Suprapubic skin (tissue), 4 donors: ENCODE measurements at places on chromosomes 7 and 10. TPM values are rescaled to one million over a fixed set of nuclear protein-coding genes. Genes with fewer than 3 reads are reported as not detected.

The PRSS2 gene
- not detected for total RNA-seq

The VGF gene
- total RNA-seq: 0.99 TPM

The IL6 gene
- total RNA-seq: 0.80 TPM

The LIPJ gene
- 0.44 TPM for total RNA-seq

The OTUD1 gene
- 23.1 TPM for total RNA-seq

The VIPR2 gene
- not detected for total RNA-seq

GRCh38 chr7:23471106-23471859 is 992 bp upstream of the IGF2BP3 start:
- no peak for DNase-seq

DNA sequence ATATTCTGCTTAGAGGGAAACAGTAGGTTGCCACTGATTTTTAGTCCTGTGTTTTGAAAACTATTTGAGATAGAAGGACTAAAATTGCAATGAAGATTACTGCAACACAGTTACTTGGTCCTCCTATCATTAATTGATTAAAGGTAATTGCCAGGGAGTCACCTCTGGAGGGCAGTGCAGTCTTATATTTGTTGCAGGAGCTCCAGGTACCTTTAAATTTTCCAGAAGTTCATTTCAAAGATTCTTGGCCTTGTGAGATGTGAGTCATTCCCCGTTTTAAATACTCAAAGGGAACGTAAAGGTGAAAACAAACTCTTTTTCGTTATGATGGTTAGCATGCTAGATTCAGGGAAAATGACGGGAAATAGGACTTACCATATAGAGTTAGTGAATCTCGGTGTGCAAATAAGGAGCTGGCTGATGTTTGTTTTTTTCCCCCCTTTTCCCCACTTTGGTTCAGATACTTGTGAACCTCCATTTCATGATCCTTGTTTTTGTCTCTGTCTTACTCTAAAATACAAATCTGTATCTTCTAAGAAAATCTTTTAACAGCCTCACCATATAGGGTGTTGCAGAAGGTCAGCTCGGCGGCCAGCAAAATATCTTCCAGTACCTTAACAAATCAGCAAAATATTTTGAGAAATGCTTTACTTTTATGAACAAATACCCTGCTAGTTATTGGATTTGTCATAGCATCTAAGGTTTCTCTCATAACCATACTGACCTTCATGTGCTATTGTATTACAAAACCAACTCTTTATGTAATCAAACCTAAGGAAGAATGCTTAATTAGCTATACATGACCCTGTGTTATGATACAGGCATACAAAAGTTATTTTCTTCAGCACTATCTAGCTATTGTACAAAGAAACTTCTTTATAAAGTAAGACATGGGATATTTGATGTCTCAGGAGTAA is 143.0 kb upstream of the HDAC9 start:
- no peak for DNase-seq

DNA sequence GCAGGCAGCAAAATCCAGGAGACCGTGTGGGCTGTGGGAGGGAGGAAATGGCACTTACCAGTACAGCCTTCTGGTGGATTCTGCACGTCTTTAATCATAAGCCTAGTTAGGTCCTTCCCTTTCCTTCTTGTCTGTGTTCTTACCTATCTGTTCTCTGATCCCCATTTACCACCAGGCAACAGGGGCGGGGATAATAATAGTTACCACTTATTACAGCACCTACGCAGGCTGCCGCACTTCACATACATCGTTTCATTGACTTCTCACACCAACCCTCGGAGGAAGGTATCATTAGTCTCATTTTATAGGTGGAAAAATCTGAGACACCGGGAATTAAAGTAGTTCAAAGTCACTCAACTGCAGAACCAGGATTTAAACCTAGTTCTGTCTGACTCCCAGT is 4.5 kb upstream of the EPHA1 start:
- no peak for DNase-seq

DNA sequence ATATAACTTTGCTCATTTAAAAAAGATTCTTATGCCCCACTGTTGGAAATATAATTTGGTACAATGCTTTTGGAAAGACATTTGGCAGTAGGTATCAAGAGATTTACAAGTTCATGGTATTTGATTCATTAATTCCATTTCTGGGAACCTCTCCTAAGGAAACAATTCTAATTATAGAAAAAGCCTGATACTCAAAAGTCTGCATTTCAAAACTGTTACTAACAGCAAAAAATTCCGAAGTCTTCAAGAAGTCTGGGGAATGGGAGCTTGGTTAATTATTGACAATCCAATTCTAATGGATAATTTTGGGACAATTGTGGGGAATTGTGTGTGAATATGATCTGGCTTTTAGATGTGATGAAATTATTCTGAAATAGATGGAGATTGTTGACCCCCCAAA is 59.6 kb downstream of the HDAC9 start:
- DNase-seq: no peak

DNA sequence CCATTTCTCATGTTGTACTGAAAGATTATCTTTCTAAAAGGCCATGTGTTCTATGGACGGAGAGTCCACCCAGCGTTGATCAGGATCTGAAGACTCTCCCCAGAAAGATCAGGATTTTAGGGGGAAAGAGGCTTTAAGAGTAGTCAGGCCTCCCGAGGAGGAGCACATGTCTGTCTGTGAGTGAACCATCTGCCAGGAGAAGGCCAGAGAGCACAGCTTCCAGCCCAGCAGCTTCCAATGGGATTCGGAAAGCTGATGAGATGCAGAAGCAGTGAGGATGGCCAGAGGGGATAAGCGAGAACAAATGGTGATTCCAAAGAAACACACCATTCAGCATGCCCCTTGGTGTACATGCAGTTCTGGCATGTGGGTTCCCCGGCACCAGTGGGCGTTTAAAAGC is 88.5 kb upstream of the TCERG1L start:
- no peak for DNase-seq
